ENCODE measurements at places on chromosomes 16 and 17. TPM values are rescaled to one million over a fixed set of nuclear protein-coding genes. Genes with fewer than 3 reads are reported as not detected.

Gene EME1
- total RNA-seq, result 28.0 TPM

Gene GCSH
- total RNA-seq, result 47.5 TPM

GRCh38 chr16:424033-424622, 1.3 kb upstream of the RAB11FIP3 start:
- H3K27ac ChIP-seq, result no peak overlapping the region
- peak; percentile 76 for DNase-seq

DNA sequence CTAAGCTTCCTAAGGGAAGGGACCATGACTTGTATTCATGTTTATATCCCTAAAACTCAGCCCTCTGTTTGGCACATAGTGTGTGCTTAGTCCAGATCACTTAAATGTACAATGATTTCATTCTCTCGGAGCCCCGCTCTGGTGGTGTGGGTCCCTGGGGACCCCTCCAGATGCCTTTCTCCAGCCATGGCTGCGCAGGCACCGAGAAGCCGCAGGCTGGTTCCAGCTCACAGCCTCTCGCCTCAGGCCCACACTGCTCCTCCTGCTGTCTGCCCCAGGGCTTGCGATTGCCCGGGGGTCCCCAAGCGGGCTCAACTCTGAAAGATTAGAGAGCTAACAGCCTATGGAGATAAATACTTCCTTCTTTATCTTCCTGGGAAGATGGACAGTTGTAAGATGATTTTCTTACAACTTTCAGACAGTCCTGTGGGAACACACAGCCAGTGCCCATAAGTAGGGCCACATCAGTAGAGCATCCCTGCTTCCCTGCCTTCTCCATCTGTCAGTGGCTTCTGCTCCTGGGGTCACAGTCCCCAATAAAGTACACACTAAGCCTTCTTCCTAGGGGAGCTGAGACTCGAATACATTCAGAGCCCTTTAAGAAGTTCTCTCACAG, 66.2 kb downstream of the CENPV start:
- peak overlapping the region; percentile 64 for H3K4me3 ChIP-seq
- no peak for DNase-seq
- peaks cover 62% of the 10 kb centered on the region for H3K4me1 ChIP-seq
- H3K27ac ChIP-seq, result peak overlapping the region; percentile 96
- no peaks in the 10 kb centered on the region for H3K36me3 ChIP-seq

Gene DNAH17
- 0.23 TPM for total RNA-seq

DNA sequence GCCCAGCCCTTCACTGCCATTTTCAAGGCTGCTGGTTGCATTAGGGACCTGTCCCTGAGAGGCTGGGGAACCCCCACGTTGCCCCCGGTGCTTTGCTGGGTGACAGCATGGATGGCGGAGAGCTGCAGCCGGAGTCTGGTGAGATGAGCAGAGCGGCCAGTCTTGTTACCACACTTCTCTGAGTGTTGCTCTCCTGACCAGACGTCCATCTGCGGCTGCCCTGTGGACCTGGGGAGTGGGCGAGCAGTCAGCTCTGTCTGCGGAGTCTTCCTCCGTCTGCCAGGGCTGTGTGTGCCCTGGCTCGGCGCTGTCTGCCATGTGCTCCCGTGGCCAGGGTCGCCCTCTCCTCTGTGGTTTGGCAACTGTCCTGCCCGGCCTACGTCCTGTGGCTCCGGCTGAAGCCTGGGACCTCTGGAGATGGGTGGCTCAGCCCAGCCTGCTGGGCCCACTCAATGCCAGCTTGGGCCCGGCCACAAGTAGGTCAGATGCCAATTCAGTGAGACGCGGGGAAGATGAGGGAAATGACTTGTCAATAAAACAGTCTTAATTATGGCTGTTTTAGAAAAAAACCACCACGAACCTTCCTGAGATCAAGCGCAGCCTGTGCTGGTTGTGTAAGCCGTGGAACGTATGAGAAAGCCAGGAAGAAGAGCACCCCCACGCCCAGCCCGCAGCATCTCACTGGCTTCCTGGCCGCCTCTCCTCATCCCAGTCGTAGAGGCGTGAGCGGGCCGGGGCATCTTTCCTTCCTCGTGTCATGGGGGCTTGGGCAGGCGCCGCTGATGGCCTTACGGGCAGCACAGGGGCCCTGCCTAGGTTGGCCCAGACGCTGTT, 7.9 kb downstream of the KCTD5 start:
- H3K27ac ChIP-seq, result no peak overlapping the region
- no peak for DNase-seq
- H3K4me1 ChIP-seq, result no peaks in the 10 kb centered on the region
- H3K27me3 ChIP-seq, result no peaks in the 10 kb centered on the region

- H3K4me3 ChIP-seq, result no peak overlapping the region
- no peak overlapping the region for H3K27ac ChIP-seq
- no peaks in the 10 kb centered on the region for H3K36me3 ChIP-seq
- H3K27me3 ChIP-seq, result no peaks in the 10 kb centered on the region
- no peak for DNase-seq
Measured at GRCh38 chr17:50330151-50330775, 15.7 kb upstream of the XYLT2 start.

DNA sequence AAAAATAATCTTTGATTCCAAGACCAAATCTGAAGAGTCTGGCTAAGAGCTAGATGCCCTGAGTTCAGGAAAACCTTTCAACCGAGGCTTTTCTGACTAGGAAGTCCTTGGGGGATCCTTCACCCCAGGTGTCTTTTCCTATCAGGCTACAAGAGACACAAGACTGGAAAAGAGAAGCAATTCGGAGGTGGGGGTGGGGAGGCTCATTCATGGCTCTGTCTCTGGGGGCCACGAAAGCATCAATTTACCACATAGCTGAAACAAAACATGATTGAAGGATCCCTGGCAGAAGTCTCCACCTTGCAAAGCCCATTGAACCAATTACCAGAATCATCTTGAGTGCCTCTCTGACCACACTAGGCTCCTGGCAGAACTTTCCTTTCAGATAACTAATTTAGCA, 239.8 kb upstream of the SALL1 start:
- no peaks in the 10 kb centered on the region for H3K36me3 ChIP-seq
- no peak overlapping the region for H3K4me3 ChIP-seq
- no peaks in the 10 kb centered on the region for H3K27me3 ChIP-seq
- H3K4me1 ChIP-seq, result no peaks in the 10 kb centered on the region

DNA sequence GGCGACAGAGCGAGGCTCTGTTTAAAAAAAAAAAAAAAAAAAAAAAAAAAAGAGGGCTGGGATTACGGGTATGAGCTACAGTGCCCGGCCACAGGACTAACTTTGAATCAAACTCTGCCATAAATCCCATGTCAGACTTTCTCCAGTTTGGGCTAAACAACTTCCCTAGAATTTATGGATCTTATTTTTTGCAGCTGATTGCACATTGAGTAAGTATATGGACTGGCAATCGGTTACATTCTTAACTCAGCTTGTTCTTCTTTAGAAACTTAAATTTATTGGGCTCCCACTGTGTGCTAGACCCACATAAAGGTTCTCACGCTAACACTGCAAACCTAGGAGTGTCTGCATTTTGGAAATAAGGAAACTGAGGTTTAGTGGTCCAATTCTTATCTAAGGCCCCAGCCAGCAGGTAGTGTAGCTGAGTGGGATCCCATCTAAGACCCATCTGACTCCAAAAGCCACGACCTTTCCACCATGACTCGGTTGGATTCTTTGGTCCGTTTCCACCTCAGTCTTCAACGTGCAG, 718 bp upstream of the CBFB start:
- H3K27ac ChIP-seq, result peak overlapping the region; percentile 64
- H3K4me1 ChIP-seq, result peaks cover 8% of the 10 kb centered on the region
- no peaks in the 10 kb centered on the region for H3K36me3 ChIP-seq
- DNase-seq, result no peak
- H3K27me3 ChIP-seq, result no peaks in the 10 kb centered on the region
- peak overlapping the region; percentile 78 for H3K4me3 ChIP-seq

GRCh38 chr17:39568702-39569101, 39.0 kb downstream of the NEUROD2 start:
- no peak overlapping the region for H3K4me3 ChIP-seq
- DNase-seq, result no peak
- no peaks in the 10 kb centered on the region for H3K27me3 ChIP-seq
- no peaks in the 10 kb centered on the region for H3K36me3 ChIP-seq

Gene CCL16
- total RNA-seq, result not detected

DNA sequence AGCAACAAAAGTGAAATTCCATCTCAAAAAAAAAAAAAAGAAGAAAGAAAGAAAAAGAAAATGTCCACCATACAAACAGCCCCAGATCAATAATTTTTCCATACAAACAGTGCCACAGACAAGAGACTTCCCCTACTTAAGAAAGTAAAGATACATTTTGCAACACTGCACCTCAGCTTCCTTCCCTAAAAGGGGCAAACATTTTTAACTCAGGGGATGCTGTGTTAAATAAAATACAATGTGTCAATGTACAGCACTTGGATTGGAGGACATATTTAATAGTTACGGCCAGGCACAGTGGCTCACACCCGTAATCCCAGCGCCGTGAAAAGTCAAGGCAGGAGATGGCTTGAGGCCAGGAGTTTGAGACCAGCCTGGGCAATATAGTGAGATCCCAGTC, 22.3 kb downstream of the MYH11 start:
- no peak overlapping the region for H3K4me3 ChIP-seq
- H3K27me3 ChIP-seq, result no peaks in the 10 kb centered on the region
- H3K27ac ChIP-seq, result no peak overlapping the region

DNA sequence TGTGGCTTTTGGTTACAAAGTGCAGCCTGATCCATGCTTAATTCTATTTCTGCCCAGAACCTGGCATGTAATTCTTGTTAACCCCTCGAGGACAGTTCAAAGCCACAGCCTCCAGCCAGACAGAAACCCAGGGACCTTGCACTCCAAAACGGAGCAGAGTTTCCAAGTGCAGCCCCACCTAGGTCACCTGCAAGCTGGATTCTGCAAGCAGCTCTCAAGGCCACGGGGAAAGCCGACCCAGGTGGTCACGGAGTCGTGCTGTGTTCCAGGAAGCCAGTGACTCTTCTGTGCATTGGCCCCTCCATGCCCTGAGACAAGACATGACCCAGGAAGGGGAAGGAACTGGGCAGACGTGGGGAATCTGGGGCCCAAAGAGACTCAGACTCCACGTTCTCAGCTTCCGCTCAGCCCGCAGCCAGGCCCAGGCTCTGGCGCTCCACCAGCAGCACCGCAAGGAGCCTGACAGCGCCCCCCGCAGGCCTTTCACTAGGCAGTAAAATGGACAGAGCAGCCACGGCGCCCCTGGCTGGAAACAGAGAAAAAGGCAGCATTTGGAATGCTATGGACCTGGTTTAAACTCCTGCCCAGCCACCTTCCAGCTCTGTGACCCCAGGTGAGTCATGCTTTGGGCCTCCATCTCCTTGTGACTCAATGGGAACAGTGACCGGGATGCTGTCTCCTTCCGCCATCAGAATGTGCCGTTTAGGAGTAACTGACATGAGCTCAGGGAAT, 27.3 kb upstream of the GSG1L start:
- H3K36me3 ChIP-seq, result no peaks in the 10 kb centered on the region
- H3K4me3 ChIP-seq, result no peak overlapping the region
- H3K4me1 ChIP-seq, result no peaks in the 10 kb centered on the region
- peak; percentile 36 for DNase-seq
- H3K27me3 ChIP-seq, result no peaks in the 10 kb centered on the region
- H3K27ac ChIP-seq, result no peak overlapping the region

- H3K36me3 ChIP-seq, result no peaks in the 10 kb centered on the region
- H3K4me3 ChIP-seq, result no peak overlapping the region
- no peak for DNase-seq
Measured at GRCh38 chr16:86640265-86640843, 62.0 kb downstream of the FOXL1 start.

- no peak overlapping the region for H3K27ac ChIP-seq
- H3K36me3 ChIP-seq, result peaks cover 16% of the 10 kb centered on the region
- no peak overlapping the region for H3K4me3 ChIP-seq
- peaks cover 32% of the 10 kb centered on the region for H3K4me1 ChIP-seq
- DNase-seq, result no peak
Measured at GRCh38 chr17:17830740-17831207, 6.0 kb downstream of the SREBF1 start.

Gene ETV4
- 147 TPM for total RNA-seq

- H3K4me1 ChIP-seq, result no peaks in the 10 kb centered on the region
- peak; percentile 34 for DNase-seq
- H3K27me3 ChIP-seq, result peaks cover 25% of the 10 kb centered on the region
- H3K36me3 ChIP-seq, result no peaks in the 10 kb centered on the region
- H3K27ac ChIP-seq, result no peak overlapping the region
Measured at GRCh38 chr17:45873728-45874127, 20.6 kb upstream of the MAPT start.

DNA sequence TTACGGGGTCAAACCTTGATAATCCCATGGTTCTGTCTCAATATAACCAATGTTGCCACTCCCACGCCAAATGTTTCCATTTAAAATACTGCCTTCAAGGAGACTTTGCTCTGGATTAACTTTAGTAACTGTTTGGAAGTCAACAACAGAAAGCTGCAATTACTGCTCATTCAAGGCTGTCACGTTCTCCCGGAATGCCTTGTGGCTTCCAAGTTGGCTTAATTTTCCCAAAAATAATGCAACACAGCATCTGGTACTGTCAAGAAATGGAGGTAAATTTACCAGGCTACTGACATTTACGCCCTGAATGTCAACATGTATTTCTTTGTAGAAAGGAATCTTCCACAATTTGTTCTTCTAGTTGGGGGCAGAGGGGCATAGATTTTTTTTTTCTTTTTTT, 38.2 kb downstream of the GPRC5B start:
- no peaks in the 10 kb centered on the region for H3K27me3 ChIP-seq
- no peak for DNase-seq

GRCh38 chr16:8594149-8594666, 3.9 kb upstream of the TMEM114 start:
- H3K4me3 ChIP-seq, result no peak overlapping the region
- no peak overlapping the region for H3K27ac ChIP-seq
- H3K36me3 ChIP-seq, result no peaks in the 10 kb centered on the region
- no peaks in the 10 kb centered on the region for H3K4me1 ChIP-seq

Gene ZNF287
- 20.6 TPM for total RNA-seq

DNA sequence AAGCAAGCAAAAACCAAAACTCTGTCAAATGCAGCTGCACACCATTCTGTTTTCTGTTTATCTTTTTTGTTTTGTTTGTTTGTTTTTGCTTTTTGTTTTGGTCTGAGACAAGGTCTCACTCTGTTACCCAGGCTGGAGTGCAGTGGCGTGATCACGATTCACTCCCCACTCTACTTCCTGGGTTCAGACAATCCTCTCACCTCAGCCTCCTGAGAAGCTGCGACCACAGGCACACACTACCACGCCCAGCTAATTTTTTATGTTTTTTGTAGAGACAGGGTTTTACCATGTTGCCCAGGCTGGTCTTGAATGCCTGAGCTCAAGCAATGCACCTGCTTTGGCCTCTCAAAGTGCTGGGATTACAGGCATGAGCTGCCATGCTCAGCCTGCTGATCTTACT, 19.3 kb upstream of the SLFN13 start:
- H3K27ac ChIP-seq, result no peak overlapping the region
- H3K27me3 ChIP-seq, result peaks cover 7% of the 10 kb centered on the region
- H3K36me3 ChIP-seq, result no peaks in the 10 kb centered on the region
- no peak for DNase-seq
- H3K4me3 ChIP-seq, result no peak overlapping the region

Measured in PC-3 (cell line).